ENCODE measurements at places on chromosomes 1 and 21.

DNA sequence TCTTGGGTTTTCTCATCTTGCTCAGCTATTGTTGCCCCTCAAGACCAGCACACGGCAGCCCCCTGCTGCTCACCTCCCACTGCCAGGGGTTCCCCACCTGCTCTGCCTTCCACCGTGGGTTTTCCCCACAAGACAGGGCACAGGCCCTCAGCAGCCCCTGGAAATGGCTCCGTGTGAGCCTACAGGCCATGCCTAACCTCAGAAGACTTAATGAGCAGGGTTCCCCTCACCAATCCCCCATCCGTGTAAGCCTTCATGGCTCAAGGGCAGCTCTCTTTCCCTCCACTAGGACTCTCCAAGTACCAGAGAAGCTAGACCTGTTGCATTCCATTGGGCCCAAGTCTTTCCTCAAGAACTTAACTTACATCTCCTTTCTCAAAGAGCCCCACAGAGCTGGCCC, 18.4 kb upstream of the RCAN3 start:
- no peak for DNase-seq

- no peak for DNase-seq
These were observed 15.2 kb downstream of the ZNF697 start for GRCh38 chr1:119632841-119633240.

- no peak for DNase-seq
These were observed 92.5 kb upstream of the VAMP3 start for GRCh38 chr1:7678491-7679158.

- peak; percentile 42 for DNase-seq
These were observed 30.3 kb downstream of the CD48 start for GRCh38 chr1:160681066-160681890.

DNA sequence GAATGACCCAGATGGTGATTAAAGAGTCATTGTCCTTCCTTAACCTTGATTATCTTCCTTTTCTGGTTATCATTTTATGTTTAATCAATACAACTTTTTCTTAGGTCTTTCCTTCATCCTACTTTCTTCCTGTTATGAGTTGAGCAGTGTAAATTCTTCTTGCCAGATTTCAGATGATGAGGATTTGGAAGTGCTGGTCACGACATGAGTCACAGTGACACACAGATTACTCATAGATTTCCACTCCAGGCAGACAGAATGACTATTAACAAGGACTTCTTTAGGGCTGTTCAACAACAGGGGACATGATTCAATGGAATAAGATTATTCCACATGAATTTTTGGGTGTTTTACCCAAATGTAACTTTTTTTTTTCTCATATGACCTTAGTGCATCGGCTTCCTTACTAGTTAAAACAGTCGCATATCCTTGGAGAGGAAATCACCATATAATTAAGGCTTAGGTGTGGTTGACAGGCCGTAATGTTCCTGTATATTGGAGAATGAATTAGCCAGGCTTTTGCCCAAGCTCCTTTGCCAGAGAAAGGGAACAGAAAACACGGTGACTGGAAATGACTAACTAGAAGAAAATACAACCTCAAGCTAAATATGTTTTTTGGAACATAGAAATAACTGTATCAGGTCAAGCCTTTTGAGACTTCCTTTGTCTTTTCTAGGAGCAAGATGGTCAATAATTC, 44.2 kb downstream of the PRRX1 start:
- DNase-seq: peak; percentile 99

GRCh38 chr1:8274352-8274751, 43.6 kb upstream of the SLC45A1 start:
- no peak for DNase-seq

GRCh38 chr21:39694750-39695149, 50.2 kb upstream of the IGSF5 start:
- no peak for DNase-seq

GRCh38 chr1:56676571-56677035, 31.5 kb downstream of the PRKAA2 start:
- DNase-seq: peak; percentile 81

- DNase-seq: peak; percentile 39
These were observed 37.1 kb downstream of the ARHGEF16 start for GRCh38 chr1:3491291-3492246.

DNA sequence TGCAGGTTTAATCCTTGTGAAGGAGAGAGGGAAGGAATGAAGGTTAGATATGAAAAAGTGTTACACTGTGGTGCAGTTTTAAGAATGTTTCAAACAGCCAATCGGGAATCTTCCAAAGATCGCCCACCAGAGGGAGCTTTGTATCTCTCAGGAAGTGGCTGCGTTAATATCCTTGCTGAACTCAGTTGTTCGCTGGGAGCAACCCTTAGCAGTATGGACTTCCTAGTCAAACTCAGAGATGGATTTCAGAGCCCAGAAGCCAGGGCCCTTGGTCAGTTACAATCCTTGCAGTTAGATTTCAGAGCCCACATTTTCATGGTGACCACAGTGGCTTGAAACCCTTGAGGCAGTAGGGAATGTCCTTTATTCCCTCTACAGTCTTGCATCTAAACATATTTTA, 136.2 kb downstream of the NTNG1 start:
- peak; percentile 53 for DNase-seq

DNA sequence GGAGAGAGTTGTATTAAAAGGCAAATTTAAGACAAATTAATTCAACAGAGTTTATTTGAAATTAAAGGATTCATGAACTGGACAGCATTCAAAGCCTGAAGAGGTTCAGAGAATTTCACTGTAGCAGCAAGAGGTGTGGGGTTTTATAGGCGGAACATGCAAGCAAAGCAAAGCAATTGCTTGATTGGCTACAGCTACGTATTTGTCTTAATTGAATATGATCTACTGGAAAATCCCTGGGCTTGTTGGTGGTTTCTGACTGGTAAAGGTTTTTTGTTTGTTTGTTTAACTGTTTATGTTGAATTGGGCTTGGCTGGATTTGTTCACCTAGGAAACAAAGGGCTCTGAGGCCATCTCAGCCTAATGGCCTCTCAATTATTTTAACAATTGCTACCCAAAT, 61.5 kb downstream of the KCNK1 start:
- DNase-seq: no peak

GRCh38 chr1:157653494-157653873, 47.1 kb downstream of the FCRL3 start:
- no peak for DNase-seq

All from fibroblast of skin of right biceps (primary cell).